ENCODE measurements at places on chromosomes 6 and 20.

DNA sequence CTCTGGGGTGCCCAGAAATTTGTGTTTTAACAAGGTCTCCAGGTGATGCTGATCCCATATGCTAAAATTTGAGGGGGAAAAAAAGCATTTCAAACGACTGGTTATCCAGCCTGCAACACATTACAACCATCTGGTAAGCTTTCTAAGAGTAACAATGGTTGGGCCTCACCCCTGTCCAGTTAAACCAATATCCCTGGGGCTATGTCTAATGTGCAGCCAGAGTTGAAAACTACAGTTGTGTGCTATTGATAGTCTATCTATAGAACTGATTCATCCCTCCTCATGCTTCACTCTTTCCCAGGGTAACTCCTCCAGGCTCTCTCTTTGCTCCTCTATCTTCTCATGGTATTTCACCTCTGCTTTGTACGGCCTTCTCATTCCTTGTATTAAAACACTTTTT lies 458.3 kb downstream of the MMUT start:
- no peak for DNase-seq

DNA sequence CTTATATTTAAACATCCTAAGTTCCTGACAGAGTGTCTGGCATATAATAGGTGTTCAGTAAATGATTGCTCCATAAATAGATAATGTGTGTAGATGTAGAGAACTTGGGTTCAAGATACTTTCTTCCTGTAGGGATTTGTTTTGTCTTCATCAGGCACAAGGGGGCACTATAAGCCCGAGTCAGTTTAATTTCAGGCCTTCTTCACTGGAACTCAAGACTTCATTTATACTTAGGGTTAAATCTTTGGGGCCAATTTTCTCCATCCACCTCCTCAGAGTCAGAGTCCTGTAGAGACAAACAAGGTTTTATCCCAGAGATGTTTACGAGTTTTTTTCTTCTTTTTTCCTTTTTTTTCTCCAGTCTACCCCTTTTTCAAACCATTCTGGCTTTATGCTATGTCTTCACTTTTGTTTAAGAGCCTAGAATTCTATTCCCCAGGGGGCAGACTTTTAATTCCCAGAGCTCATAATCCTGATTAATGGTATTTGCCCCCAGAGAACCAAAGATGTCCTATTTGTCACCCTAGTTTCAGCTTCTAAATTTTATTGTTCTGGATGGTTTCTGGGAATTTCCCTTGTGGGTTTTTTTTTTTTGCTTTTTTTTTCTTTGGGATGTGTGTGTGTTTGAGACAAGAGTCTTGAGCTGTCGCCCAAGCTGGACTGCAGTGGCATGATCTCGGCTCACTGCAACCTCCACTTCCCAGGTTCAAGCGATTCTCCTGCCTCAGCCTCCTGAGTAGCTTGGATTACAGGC lies 88.4 kb downstream of the HFE start:
- DNase-seq: no peak

- DNase-seq: no peak
Measured at GRCh38 chr6:82783587-82784236, 281.9 kb downstream of the UBE3D start.

DNA sequence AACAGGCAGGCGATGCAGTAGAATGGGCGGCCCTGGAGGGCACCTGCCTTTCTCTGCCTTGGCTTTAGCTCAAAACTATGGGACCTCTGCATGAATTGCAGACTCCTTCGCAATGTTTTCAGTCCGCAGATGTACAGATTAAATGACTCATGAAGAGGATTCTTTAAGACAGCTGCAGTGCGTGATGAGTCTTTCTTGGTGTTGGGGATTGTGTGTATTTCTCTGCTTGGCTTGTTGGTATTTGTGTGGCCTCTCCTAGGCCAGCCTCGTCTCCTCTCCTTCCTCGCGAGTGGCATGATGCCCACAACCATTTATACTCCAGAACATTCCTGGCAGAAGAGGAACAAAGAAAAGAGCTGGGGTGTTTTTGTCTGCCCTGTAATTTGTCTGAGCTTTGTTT lies 110.6 kb downstream of the SYNDIG1 start:
- DNase-seq: no peak

- DNase-seq: no peak
Measured at GRCh38 chr6:86016077-86016476, 373.4 kb upstream of the SYNCRIP start.

GRCh38 chr20:61065853-61066252 lies 186.2 kb upstream of the CDH4 start:
- no peak for DNase-seq

GRCh38 chr20:38275815-38276550 lies 15.4 kb upstream of the KIAA1755 start:
- no peak for DNase-seq

GRCh38 chr6:10542213-10542612 lies 21.1 kb downstream of the GCNT2 start:
- no peak for DNase-seq

GRCh38 chr6:41654698-41655151 lies 16.5 kb downstream of the MDFI start:
- DNase-seq: no peak

- DNase-seq: no peak
Measured at GRCh38 chr6:140475086-140475485, 1100.6 kb upstream of the CITED2 start.

DNA sequence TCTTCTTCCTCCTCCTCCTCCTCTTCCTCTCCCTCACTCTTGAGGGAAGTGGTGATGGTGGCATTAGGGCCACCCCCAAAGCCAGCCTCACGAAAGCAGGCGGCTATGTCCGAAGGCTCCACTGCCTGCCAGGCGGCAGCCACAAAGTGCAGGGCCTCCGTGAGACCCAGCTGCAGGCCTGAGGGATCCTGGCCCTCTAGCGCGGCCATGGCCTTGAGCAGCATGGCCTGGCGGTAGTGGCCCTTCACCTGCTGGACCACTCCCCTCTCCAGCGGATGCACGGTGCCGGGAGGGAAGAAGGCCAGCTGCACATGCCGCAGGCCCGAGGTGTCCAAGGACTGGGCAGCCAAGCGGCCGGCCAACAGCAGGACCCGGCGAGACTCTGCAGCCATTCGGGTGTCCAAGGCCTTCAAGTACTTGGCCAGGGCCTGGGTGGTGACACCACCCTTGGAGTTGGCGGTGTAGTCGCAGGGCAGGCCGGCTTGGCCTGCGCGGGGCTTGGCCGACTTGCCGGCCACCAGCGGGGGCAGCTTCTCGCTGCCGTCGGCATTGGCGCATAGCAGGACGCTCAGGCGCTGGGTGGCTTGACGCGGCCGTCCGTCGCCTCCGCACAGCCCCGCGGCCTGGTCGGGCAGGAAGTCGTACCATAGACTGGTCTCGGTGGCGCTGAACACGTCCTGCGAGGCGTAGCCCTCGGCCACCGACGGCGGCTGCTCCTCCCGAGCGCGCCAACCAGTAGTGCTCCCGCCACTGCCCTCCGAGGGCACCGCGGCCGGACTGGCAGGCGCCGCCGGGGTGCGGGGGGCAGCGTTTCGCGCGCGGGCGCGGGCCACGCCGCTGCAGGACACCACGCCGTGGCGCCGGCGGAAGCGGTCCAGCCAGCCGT lies 1.1 kb downstream of the CENPB start:
- DNase-seq: no peak
